Psoas muscle (tissue), 8 donors: ENCODE measurements at places on chromosomes 16 and 17. TPM values are rescaled to one million over a fixed set of nuclear protein-coding genes. Genes with fewer than 3 reads are reported as not detected.

DNA sequence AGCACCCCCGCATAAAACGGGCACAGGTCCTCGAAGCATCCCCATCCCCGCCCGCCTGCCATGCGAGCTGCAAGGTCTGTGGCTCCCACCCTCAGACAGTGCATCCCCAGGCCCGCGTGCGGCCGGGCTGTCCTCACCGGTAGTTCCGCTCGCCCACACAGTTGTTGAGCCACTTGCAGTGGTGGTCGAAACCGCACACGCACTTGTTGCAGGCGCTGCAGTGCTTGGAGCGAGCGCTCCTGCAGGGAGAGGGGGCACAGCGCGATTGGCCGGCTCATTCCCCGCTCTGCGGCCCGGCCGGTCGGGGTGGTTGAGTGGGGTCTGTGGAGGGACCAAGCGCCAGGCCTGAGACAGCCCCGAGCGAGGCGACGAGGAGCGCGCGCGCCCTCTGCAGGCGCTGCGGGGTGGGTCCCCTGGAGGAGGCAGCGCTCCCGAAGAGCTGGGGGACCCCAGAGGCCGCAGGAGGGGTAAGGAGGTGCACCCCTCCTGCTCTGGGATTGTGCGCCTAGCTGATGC lies 6.0 kb upstream of the TPPP3 start:
- H3K36me3 ChIP-seq: no peaks in the 10 kb centered on the region
- DNase-seq: peak; percentile 42
- no peak overlapping the region for H3K27ac ChIP-seq
- no peaks in the 10 kb centered on the region for H3K27me3 ChIP-seq

GRCh38 chr16:79114759-79115158 lies 485.8 kb downstream of the MAF start:
- no peaks in the 10 kb centered on the region for H3K4me1 ChIP-seq
- no peaks in the 10 kb centered on the region for H3K27me3 ChIP-seq
- H3K36me3 ChIP-seq: no peaks in the 10 kb centered on the region

GRCh38 chr16:81676066-81676882 lies 102.8 kb upstream of the PLCG2 start:
- peaks cover 7% of the 10 kb centered on the region for H3K36me3 ChIP-seq
- H3K4me1 ChIP-seq: no peaks in the 10 kb centered on the region
- no peak overlapping the region for H3K4me3 ChIP-seq
- DNase-seq: no peak

DNA sequence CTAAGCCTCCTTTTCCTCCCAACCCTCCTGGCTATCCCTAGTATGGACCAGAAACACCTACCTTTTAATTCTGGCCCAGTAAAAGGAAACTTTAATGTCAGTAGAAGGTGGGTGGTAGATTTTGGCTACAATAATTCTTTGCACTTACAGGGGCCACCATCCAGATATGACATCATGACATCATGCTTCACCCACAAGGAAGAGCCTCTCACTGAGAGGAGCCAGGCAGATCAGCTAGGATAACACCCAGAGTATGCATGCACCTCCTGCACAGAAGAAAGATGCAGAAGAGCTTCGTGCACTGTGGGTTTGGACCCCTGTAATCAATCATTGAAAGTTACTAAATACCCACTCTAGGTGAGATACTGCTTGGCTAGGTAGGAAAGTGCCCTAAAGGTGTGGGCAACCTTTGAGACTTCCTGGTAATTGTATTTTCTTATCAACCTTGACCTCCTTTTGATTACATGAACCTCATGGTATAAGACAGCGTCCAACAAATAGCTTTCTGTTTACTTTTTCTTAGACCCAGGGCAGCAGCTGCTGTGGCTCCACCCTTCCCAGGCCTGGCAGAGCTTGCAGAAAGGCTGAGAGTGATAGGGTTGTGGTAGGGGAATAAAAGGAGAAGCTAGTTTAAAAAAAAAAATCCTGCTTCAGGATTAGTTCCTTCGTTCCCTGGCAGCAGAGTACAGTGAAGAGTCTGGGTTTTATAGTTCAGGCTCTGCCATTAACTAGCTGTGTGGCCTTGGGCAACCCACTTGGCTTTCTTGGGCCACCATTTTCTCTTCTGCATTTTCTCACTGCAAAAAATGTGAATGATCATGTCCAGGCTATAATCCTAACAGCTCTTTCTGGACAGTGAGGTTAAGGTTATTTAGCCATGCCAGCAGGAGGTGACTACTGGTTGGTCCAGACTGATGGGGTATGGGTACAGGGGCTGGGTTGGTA lies 6.2 kb downstream of the MAP3K14 start:
- H3K36me3 ChIP-seq: peaks cover 5% of the 10 kb centered on the region
- peaks cover 95% of the 10 kb centered on the region for H3K4me1 ChIP-seq
- H3K4me3 ChIP-seq: peak overlapping the region; percentile 93
- peak overlapping the region; percentile 94 for H3K27ac ChIP-seq
- no peaks in the 10 kb centered on the region for H3K27me3 ChIP-seq

GRCh38 chr16:13351181-13351580 lies 449.8 kb downstream of the SHISA9 start:
- H3K4me3 ChIP-seq: no peak overlapping the region
- no peak overlapping the region for H3K27ac ChIP-seq
- no peaks in the 10 kb centered on the region for H3K4me1 ChIP-seq
- no peaks in the 10 kb centered on the region for H3K27me3 ChIP-seq
- H3K36me3 ChIP-seq: no peaks in the 10 kb centered on the region
- no peak for DNase-seq

GRCh38 chr16:5621826-5622225 lies 524.2 kb upstream of the EEF2KMT start:
- DNase-seq: no peak
- H3K4me3 ChIP-seq: no peak overlapping the region
- no peak overlapping the region for H3K27ac ChIP-seq
- no peaks in the 10 kb centered on the region for H3K36me3 ChIP-seq
- peaks cover 5% of the 10 kb centered on the region for H3K27me3 ChIP-seq

- H3K4me3 ChIP-seq: peak overlapping the region; percentile 22
- H3K27ac ChIP-seq: peak overlapping the region; percentile 93
- H3K4me1 ChIP-seq: peaks cover 63% of the 10 kb centered on the region
- peak; percentile 70 for DNase-seq
- H3K27me3 ChIP-seq: no peaks in the 10 kb centered on the region
- peaks cover 52% of the 10 kb centered on the region for H3K36me3 ChIP-seq
These were observed 15.7 kb downstream of the GJD3 start for GRCh38 chr17:40348562-40349476.

The EPN3 gene
- 0.12 TPM for total RNA-seq

The C16orf89 gene
- 1.2 TPM for total RNA-seq

The IKZF3 gene
- 0.57 TPM for total RNA-seq
